ENCODE measurements at places on chromosomes 2 and 18.

- peak; percentile 46 for DNase-seq
Measured at GRCh38 chr18:69401226-69401971, 711 bp downstream of the DOK6 start.

GRCh38 chr2:135904341-135904989, 28.2 kb upstream of the MCM6 start:
- DNase-seq = no peak

GRCh38 chr18:52289392-52289791, 50.6 kb upstream of the DCC start:
- no peak for DNase-seq

GRCh38 chr18:28068207-28068606, 108.7 kb downstream of the CDH2 start:
- DNase-seq = no peak

DNA sequence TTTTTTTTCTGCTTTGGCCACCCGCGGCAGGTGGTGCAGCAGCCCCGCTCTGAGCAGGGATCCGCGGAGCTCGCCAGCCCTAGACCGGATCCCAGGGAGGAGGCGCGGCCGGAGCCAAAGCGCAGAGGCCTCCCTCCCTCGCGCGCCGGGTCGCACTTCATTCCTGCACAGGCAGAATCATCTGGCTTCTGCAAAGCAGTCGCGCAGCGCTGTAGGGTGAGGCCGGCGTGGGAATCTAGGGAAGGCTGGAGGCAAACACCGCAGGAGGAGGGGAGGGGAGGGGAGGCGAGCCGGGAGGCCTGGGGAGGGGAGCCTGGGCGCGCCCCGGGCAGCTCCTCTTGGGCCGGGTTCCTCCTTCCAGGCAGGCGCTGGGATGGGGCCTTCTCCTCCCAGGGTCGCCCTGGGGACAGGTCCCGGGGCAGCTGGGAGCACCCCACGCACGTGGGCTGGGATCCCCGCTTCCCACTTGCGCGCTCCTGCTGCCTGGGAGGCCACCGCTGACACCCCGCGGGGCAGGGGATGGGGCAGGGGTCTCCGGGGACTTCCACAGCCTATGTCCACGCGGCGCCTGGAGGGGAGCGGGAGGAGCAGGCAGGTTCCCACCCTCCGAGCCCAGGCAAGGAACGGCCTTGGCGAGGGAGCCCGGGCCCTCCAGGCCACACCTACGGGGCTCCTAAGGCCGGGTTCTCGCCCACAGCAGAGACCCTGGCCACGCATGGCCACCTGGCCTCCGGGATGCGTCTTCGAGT, 45.0 kb downstream of the MBP start:
- peak; percentile 81 for DNase-seq

DNA sequence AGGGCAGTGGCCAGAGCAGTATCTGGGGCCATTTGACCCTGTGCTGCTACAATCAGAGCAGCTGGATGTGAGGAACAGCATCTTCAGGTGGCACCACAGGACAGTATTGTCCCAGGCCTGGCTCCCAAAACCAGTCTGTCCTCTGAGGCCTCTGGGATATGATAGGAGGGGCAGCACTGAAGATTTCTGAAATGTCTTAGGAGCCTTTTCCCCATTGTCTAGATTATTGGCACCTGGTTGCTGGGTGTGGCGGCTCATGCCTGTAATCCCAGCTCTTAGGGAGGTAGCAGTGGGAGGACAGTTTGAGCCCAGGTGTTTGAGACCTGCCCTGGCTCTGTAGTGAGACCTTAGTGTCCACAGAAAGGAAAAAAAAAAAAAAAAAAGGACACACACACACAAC, 270.6 kb upstream of the FBXO11 start:
- DNase-seq = no peak

- DNase-seq = no peak
Measured at GRCh38 chr18:50075772-50076171, 119.2 kb downstream of the MYO5B start.

Measured in left ventricle myocardium superior (tissue), 1 donor.